ENCODE measurements at places on chromosomes 1 and 21.
A peak's percentile ranks its signal among the peaks of the same experiment; 100 is the strongest.

DNA sequence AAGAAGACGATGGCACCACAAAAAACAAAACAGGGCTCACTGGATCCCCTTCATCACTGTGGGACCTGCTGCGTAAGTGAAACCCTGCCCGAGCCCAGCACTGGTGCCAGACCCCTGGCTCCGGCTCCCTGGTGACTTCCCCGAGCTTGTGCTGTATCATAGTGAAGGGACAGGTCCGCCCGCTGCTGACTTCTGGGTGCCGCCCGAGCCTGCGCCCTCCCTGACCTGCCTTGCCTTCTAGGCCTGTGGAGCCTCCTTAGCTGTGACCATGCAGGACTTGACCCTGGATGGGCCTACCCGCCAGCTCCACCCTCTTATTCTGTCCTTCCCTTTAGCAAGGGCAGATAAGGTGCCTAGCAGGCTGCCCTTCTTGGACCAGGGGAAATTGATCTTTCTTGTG lies 7.9 kb downstream of the TEX35 start:
- DNase-seq = no peak

GRCh38 chr1:54517496-54517895 lies 30.5 kb upstream of the ACOT11 start:
- DNase-seq = no peak

GRCh38 chr1:106524631-106525030 lies 531.8 kb upstream of the PRMT6 start:
- no peak for DNase-seq

DNA sequence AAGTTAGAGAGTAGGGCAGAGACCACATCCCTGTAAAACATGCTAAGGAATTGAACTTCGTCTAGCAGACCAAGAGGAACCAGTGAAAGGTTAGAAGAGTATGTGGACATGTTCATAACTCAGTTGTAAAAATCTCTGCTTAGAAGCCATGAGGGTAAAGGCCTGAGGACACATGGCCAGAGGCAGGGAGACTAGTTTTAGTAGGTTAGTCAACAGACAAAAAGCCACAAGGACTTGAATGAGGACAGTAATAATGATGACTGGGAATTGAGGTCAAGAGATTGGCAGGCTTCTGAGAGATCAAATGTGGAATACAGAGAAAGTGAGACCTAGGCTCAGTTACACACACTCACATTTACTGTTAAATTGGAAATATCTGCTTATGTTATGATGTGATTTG lies 205.5 kb upstream of the HOOK1 start:
- no peak for DNase-seq

- DNase-seq = no peak
Observed at GRCh38 chr1:5928714-5929400, 63.4 kb downstream of the NPHP4 start.

DNA sequence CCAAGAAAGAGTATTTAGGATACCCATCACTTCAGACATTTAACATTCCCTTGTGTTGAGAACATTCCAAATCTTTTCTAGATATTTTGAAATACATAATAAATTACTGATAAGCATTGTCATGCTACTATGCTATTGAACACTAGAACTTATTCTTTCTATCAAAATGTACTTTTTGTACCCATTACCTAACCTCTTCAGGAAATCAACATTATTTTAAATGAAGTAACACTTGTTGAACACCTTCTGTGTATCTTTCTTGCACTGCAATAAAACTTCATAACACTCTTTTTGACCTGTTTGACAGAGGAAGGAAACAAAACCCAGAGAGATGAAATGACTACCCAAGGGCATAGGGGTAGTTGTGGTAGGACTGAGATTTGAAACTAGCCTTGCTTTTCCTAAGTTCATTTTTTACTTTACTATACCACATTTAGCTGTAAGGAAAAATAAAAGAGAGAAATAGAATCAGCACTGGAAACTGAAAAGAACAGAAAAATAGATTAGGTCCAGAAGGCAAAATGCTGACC lies 99.4 kb downstream of the UCHL5 start:
- no peak for DNase-seq

DNA sequence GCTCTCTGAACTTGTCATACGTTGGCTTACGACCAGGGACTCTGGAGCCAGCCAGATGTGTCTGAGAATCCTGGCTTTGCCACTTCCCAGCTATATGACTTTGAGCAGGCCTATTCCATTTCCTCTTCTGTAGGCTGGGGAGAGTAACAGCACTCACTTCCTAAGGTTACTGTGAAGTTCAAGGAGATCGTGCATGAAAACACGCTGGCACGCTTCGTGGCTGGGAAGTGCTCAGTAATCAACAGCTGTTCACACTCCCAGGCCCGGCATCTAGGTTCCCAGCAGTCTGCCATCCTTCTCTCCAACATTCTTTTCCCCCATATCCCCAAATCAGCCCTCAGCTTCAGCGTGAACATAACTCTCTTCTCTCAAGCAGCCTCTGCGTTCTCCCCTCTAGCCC lies 2.0 kb downstream of the ASCL5 start:
- no peak for DNase-seq

GRCh38 chr1:85888921-85889320 lies 180.7 kb upstream of the ZNHIT6 start:
- DNase-seq = no peak

GRCh38 chr1:41558761-41559171 lies 74.3 kb upstream of the EDN2 start:
- no peak for DNase-seq

DNA sequence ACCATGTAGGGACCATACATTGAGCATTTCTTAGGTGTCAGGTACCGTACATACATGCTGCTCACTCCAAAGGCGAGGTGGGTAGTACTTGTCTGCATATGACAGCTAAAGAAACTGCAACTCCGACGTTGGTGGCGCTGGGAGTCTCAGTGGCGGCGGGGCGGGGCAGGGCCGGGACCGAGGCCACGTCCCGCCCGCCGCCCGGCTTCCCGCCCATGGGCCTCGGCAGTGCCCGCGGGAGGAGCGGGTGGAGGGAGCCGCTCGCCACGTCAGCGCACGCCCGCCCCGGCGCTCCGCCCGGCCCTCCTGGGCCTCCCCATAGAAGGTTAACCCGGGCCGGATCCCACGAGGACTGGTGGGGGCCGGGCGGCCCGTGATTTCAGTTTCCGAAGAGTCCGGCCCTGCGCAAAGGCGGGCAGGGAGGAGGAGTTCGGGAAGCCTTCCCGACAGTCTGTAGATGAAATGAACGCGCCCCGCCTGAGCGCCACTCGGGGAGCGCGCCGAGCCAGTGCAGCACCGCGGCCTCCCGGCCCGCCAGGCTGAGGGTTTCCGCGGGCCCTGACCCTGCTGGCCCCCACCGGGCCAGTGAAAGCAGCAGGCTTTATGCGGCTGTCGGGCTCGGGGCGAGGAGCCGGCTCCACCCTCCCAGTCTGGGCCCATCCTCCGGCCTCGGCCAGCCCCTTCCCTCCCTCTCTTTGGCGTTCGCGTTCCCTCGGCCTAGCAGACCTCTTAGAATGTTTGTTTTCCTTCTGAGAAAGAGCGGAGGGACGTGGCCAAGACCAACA lies 119.9 kb upstream of the JUN start:
- peak; percentile 84 for DNase-seq

DNA sequence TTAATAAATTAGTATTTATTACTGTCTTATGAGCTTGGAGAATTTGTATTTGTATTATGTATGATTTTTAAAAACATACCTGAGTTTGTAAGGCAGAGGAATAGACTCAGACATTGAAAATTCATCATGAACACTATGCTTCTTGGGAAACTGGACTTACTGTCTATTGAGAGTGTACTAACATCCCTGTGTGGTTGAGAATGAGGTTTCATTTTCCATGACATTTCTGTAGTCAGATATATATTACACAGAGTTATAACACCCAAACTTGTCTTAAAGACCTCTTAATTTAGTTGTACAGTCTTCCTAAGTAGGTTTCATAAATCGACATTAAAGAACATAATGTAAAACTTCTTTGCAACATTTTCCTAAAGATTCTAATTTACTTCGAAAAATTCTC lies 30.0 kb downstream of the PPP2R5A start:
- no peak for DNase-seq

- no peak for DNase-seq
Observed at GRCh38 chr1:218401998-218402785, 57.1 kb downstream of the TGFB2 start.

- DNase-seq = no peak
Observed at GRCh38 chr1:173889885-173890284, 21.7 kb downstream of the ZBTB37 start.

GRCh38 chr21:44066116-44066515 lies 41.1 kb upstream of the PWP2 start:
- DNase-seq = no peak

- no peak for DNase-seq
Observed at GRCh38 chr1:158084336-158084735, 90.9 kb downstream of the KIRREL1 start.

DNA sequence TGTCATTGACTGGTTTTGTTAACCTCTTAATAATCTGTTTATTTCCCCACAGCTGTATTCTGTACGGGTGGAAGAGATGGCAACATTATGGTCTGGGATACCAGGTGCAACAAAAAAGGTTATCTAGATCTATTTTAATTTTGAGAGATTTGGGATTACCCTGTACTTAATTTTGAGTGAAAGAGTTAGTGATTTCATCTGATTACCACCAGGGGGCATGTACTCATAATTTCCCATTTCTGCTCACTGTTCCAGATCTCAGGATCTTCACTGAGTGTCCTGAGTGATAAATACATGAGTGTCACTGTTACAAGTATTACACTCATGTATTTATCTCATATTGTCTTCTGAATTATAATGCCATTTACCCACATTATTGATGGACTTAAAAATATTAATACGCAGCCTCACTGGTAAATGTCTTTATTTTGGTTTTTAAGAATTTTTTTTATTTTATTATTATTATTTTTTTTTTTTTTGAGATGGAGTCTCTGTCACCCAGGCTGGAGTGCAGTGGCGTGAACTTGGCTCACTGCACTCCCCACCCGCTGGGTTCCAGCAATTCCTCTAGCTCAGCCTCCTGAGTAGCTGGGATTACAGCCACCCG lies 27.4 kb downstream of the DTL start:
- DNase-seq = no peak

DNA sequence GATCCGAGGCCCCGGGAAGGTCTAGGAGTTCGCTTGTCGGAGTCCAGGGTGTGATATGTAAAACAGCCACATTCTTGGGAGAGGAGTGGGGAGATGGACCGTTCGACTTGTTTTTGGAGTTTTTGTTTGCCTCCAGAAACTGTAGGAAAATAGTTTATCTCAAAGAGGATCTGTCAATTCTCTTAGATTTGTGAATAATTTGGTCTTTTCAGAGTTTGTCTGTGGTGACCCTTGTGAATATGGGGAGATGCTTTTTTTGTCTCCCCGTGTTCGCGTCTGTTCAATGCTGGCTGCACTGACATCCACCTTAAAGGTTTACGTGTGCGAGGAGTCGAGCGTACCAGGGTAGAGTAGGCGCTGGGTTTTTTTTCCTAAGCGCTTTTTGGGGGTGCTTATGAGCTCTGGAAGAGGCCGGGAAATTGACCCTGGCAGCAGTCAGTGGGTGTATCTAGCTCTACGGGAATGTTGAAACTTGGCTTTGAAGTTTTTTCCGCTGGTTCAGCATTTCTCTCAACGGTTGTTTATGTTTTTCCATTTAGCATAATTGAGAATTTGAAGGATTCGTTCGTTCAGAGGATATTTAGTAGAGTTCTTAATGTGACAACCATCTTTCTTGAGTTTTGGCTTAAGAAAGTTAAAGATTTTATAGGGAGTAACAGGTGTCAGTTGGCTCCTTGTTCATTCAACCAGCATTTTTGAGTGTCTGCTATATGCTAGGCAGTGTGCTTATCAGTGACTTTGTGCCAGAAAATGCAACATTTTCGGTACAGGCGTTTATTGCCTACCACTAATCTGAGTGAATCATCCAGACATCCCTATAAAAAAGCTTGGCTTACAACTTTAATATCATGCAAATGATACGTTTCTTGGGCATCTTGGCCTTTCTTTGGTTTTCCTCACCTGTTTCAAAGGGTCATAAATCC lies 1.2 kb downstream of the SZRD1 start:
- DNase-seq = peak; percentile 17

GRCh38 chr1:92964998-92965397 lies 3.7 kb upstream of the DIPK1A start:
- DNase-seq = no peak

- DNase-seq = no peak
Observed at GRCh38 chr1:175094626-175095025, 27.0 kb downstream of the TNN start.

DNA sequence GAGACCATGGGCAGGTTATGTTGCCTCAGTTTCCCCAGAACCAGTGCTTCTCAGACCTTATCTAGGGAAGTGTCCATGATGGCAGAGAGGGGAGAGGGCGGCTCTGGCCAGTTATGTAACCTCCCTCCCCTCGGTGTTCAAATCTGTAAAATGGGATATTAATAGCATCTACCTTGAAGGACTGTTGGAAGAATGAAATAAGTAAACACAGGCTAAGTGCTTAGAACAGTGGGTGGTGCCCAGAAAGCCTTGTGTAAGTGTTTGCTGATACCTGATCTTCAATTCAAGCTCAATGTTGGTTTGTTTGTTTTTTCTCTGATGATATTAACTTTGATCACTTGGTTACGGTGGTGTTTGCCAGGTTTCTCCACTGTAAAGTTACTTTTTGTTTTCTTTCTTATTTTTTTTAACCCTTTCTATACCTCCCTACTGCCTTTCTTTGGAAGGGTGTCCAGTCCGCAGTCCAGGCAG lies 34.9 kb downstream of the EPHA2 start:
- DNase-seq = no peak

GRCh38 chr1:229019663-229020271 lies 251.1 kb upstream of the RAB4A start:
- no peak for DNase-seq

- DNase-seq = no peak
Observed at GRCh38 chr1:87437663-87438295, 109.1 kb downstream of the LMO4 start.

DNA sequence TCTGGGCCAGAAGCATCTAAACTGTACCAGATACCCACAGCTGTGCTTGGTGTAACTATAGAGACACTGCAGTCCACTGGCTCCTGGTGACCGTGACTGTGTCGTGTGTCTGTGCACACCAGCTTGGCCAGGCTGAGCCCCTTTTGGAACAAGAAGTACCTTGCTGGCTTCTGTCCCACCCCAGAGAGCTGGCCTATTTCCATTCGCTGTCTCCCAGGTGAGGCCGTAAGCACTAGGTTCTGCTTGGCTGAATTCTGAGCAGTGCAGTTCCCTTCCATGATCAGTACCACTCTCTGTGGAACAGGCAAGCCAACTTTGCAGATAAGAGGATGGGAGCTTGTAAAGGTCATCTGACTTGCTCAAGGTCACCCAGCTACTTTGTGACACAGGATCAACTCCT lies 119.9 kb upstream of the DNAH14 start:
- DNase-seq = no peak

- DNase-seq = no peak
Observed at GRCh38 chr1:87706779-87707228, 378.1 kb downstream of the LMO4 start.

GRCh38 chr21:37075214-37075770 lies 2.2 kb downstream of the TTC3 start:
- no peak for DNase-seq

- no peak for DNase-seq
Observed at GRCh38 chr1:61253059-61253735, 170.8 kb downstream of the NFIA start.

- DNase-seq = peak; percentile 58
Observed at GRCh38 chr1:157193702-157194391, 55.7 kb upstream of the ETV3 start.

Data from stimulated activated CD4-positive, alpha-beta T cell treated with anti-CD3 and anti-CD28 coated beads, Interleukin-4, amount 100 ng/mL, for 24 hours (primary cell).